Smooth muscle cell of the coronary artery (primary cell): ENCODE measurements at places on chromosomes 7 and 10. TPM values are rescaled to one million over a fixed set of nuclear protein-coding genes. Genes with fewer than 3 reads are reported as not detected.

The KLF14 gene
- total RNA-seq = not detected in 2 replicates

The CNNM1 gene
- under 0.01 TPM in 2 replicates for total RNA-seq

The FEZF1 gene
- total RNA-seq = not detected in 2 replicates

The OR9A2 gene
- 0.12 TPM in 1 of 2 replicates, not detected in the other for total RNA-seq

The MGAM2 gene
- not detected in 2 replicates for total RNA-seq

The ARHGAP19 gene
- 4.8 and 4.9 TPM in 2 replicates for total RNA-seq

The TFEC gene
- under 0.01 and 0.12 TPM in 2 replicates for total RNA-seq

The AKR1B15 gene
- total RNA-seq = not detected in 2 replicates

The OPN4 gene
- not detected in 2 replicates for total RNA-seq

The BLNK gene
- not detected in 2 replicates for total RNA-seq

The SEMA3D gene
- 3.4 and 17.9 TPM in 2 replicates for total RNA-seq

The FBXO24 gene
- 0.30 TPM in 1 of 2 replicates, not detected in the other for total RNA-seq

The AKR1C1 gene
- total RNA-seq = 135 and 139 TPM in 2 replicates

The HTR5A gene
- not detected in 2 replicates for total RNA-seq

The AGBL3 gene
- 0.30 and 1.2 TPM in 2 replicates for total RNA-seq

The LIPN gene
- not detected in 2 replicates for total RNA-seq

The MUC3A gene
- not detected in 2 replicates for total RNA-seq

The SFTPD gene
- 0.15 TPM in 1 of 2 replicates, not detected in the other for total RNA-seq

The GDI2 gene
- total RNA-seq = 423 and 430 TPM in 2 replicates

The SFMBT2 gene
- 0.08 and 0.59 TPM in 2 replicates for total RNA-seq

The NODAL gene
- total RNA-seq = not detected in 2 replicates

The STX1A gene
- total RNA-seq = 20.6 and 23.7 TPM in 2 replicates

The ZEB1 gene
- total RNA-seq = 81.7 and 183 TPM in 2 replicates

The KCND2 gene
- total RNA-seq = 0.90 and 21.8 TPM in 2 replicates

The TMEM106B gene
- total RNA-seq = 28.6 and 31.4 TPM in 2 replicates

The ACBD7 gene
- 0.12 and 1.1 TPM in 2 replicates for total RNA-seq

The REPIN1 gene
- total RNA-seq = 10.4 and 37.5 TPM in 2 replicates

The ICA1 gene
- total RNA-seq = 0.23 and 0.38 TPM in 2 replicates

The AKR1C2 gene
- total RNA-seq = 13.3 and 70.8 TPM in 2 replicates

The DKK1 gene
- total RNA-seq = 57.4 and 99.2 TPM in 2 replicates

The PNLIPRP1 gene
- total RNA-seq = not detected in 2 replicates

The CLDN3 gene
- total RNA-seq = not detected in 2 replicates

The PNPLA8 gene
- total RNA-seq = 20.2 and 22.9 TPM in 2 replicates
